ENCODE measurements at places on chromosomes 1 and 21. TPM values are rescaled to one million over a fixed set of nuclear protein-coding genes. Genes with fewer than 3 reads are reported as not detected.

The MROH9 gene
- polyA plus RNA-seq, result not detected

The CFHR3 gene
- polyA plus RNA-seq, result not detected

The RNU1-4 gene
- polyA plus RNA-seq, result not detected

The PCP4 gene
- polyA plus RNA-seq, result not detected

The BSND gene
- polyA plus RNA-seq, result not detected

The KIF21B gene
- 0.18 TPM for polyA plus RNA-seq

The CFHR1 gene
- polyA plus RNA-seq, result not detected

The GUCA2B gene
- not detected for polyA plus RNA-seq

The SYCP1 gene
- not detected for polyA plus RNA-seq

The LGR6 gene
- not detected for polyA plus RNA-seq

The DIO1 gene
- 0.22 TPM for polyA plus RNA-seq

The OR2T2 gene
- not detected for polyA plus RNA-seq

Measured in CD14-positive monocyte (primary cell).